Activated CD8-positive, alpha-beta memory T cell treated with anti-CD3 and anti-CD28 coated beads for 48 hours (primary cell): ENCODE measurements at places on chromosomes 6 and 20.

DNA sequence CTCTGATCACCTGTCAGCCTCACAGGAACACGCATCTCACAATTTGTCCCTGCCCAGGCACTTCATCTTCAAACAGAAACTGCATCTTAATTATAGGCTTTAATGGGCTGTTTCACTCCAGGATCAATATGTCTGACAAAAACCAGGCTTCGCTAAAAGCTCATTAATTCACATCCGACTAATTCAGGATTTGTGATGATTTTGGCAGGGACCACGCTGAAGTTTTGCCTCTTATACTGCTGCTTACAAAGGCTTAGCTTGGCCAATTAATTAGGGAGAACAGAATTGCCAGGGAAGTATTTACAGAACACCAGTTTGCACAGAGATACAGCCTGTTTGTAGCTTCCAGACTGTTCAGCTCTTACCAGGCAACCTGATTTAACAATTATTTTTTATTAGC lies 541.0 kb upstream of the SPTLC3 start:
- no peak for DNase-seq

GRCh38 chr6:53527249-53527765 lies 17.6 kb downstream of the GCLC start:
- no peak for DNase-seq

GRCh38 chr20:4966826-4967751 lies 34.2 kb downstream of the SLC23A2 start:
- no peak for DNase-seq

GRCh38 chr6:110645685-110646418 lies 169.4 kb downstream of the CDK19 start:
- DNase-seq: no peak

DNA sequence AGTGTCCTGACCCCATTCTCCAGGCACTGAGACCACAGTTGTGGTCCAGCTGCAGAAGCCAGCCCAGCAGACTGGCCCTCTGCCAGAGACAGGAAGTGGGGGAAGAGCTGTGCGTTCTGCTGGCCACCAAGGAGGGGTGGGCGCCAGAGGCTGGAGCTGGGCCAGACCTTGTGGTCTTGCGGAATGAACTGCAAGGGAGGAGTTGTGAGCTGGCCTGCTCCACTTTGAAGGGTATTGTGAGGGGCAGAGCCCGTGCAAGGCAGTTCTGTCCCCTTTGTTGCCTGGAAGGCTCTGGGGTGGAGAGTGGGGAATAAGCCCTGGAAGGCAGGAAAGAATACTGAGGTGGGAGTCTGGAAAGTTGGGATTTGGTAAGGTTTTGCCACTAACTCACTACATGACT lies 3.6 kb upstream of the MDFI start:
- DNase-seq: no peak

GRCh38 chr6:48222241-48222640 lies 111.2 kb upstream of the PTCHD4 start:
- no peak for DNase-seq

GRCh38 chr6:49551078-49551865 lies 804 bp downstream of the C6orf141 start:
- peak; percentile 3 for DNase-seq

- DNase-seq: no peak
Measured at GRCh38 chr20:51775241-51775640, 7.1 kb upstream of the ATP9A start.

GRCh38 chr6:134035823-134036296 lies 16.6 kb downstream of the SLC2A12 start:
- DNase-seq: no peak

DNA sequence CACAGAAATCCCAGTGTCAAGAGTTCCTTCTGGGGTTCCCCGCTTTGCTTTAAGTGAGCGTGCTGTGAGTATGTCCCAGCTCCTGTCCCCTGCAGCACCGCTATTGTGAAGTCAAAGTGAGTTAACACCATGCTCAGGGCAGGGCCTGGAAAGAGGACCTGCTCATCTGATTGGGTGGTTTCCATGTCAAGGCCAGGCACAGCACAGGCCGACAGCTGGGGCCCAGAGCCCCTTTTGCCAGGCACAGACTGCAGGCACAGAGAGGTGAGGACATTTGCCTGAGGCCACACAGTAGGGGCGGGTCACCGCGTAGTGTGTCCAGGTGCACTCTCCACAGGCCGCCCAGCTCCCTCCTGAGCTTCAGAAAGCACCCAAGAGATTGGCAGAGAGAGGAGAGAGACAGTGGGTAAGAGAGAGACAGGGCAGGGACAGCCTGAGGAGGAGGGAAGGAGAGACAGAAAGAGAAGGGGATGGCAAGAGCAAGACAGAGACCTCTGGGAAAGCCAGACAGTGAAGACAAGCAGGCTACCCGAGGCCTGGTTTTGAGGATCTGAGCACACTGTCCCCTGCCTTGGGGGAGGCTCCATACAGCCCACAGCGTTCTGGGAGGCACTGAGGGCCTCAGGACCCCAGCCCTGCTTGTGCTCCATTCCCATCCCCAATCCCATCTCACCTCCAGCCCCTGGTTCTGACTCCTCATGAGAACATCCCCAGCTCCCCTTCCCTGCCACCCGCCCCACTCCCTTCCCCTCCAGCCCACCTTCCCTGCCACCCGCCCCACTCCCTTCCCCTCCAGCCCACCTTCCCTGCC lies 6.5 kb upstream of the BPIFB1 start:
- DNase-seq: no peak

GRCh38 chr20:48612335-48612734 lies 215.5 kb downstream of the PREX1 start:
- no peak for DNase-seq

- DNase-seq: no peak
Measured at GRCh38 chr6:159427771-159428170, 258.6 kb downstream of the FNDC1 start.

DNA sequence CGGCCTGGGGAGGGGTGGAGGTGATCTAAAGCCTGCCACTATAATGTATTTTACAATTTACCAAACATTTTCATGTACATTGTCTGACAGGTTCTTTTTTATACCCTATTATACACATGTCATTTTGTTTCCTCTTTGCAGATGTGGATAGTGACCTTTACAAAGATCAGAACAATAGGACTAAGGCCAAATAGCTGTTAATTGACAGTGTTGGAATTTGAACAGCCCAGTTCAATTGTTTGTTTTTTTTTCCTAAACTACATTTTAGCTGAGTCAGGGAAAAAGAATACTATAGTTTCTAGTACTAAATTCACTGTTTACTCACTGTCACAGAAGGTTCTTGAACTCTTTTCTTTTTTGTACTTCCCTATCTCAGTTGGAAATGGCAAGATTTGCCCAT lies 40.2 kb downstream of the PGM3 start:
- DNase-seq: no peak

- DNase-seq: no peak
Measured at GRCh38 chr20:14288341-14289330, 48.8 kb downstream of the FLRT3 start.

DNA sequence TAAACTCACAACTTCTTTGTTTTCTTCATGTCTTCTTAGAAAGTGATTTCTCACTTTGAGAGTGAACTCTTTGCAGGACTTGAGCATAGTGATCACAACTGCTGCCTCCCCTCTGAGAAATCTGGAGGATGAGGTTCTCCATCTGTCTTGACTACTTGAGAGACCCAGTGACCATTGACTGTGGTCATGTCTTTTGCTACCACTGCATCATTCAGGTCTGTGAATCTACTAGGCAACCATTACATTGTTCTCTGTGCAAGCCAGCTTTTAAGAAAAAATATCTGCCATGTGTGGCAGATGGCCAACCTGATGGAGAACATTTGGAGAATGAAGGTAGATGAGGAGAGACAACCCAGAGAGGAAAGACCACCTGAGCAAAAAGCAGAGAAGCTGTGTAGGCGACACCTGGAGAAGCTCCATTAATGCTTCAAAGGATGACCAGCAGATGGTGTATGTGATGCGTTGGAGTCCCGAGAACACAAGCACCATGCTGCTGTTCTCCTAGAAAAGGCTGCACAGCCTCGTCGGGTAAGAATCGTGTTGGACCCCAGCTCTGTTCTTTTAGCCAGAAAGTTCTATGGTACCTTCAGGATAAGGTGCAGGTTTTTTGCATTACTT lies 25.1 kb upstream of the TRIM26 start:
- no peak for DNase-seq

GRCh38 chr6:23325065-23325464 lies 755.7 kb downstream of the HDGFL1 start:
- DNase-seq: no peak

GRCh38 chr20:54132612-54133433 lies 41.0 kb downstream of the CYP24A1 start:
- DNase-seq: no peak

GRCh38 chr20:45459606-45460005 lies 9.9 kb upstream of the WFDC2 start:
- no peak for DNase-seq

DNA sequence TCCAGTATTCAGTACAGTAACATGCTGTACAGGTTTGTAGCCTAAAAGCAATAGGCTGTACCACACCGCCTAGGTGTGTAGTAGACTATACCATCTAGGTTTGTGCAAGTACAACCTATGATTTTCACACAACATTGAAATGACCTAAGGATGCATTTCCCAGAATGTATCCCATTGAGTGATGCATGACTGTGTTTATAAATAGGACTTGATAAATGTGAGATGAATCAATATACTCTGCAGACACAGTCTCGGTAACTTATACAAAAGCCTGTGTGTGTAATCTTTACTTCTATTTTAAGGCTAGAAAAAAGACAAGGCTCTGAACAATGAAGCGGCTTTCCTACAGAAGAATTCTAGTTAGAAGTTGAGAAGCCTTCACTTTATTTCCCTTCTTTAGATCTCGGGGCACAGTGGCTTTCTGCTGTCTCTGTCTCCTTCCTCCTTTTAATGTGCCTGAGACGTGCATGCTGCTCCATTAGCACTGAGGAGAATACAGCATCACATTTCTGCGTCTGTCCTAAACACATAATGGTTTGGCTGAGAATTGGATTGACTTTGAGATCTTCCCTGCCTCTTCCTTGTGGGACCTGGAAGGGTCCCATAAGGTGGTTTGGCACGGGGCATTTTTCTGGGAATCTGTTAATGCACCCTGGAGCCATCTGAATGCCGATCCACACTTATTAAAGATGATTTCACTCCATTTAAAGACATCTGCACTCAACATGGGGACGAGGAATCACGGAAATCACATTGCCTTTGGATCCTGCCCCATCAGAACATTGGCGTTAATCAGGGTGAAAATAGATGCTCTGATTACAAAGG lies 112.5 kb downstream of the SCML4 start:
- DNase-seq: no peak

DNA sequence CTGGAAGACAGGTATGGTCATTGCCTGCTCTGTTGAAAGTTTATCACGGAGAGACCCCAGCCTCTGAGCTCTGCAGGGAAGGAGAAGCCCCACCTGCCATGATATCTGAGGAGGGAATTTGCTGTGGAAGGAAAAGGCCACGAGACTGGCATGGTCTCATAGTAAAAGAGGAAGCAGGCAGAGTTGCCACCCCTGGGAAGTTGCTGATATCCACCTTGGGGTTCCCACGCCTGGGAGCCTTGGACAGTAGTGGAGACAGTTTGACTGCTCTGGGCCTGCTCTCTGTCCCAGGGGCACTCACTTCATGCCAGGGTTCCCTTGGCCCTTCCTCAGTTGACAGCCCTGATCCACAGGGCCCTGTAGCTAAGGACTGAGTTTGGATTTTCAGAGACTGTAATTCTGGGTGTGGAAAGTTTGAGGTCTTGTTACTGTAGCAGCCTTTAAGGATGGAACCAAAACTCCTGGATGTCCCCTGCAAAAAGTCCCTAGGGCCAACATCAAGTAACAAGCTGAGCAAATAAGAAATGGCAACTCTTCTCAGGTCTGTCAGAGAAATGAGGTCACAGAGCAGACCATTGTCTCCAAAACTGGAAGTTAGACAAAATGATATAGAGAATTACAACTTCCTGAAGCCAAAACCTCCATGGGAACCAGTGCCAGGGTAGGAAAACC lies 6.9 kb upstream of the SIRPB1 start:
- DNase-seq: no peak

DNA sequence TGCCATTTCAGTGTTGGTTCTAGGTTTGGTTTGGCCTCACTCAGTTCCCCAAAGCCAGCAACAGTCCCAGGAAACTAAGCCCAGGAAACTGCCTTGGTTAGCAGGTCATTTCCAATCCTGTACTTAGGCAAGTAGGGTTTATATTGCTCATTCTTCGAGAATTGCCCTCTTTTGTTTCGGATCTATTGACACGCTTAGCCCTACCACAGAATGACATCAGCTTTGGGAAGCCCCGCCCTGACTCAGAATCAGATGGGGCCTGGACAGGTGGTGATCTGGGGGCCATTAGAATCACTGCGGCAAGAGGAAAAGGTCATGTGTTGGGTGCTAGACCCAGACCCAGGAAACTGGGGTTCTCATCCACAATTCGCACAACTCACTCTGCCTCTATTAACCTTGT lies 578.2 kb downstream of the QKI start:
- DNase-seq: no peak

DNA sequence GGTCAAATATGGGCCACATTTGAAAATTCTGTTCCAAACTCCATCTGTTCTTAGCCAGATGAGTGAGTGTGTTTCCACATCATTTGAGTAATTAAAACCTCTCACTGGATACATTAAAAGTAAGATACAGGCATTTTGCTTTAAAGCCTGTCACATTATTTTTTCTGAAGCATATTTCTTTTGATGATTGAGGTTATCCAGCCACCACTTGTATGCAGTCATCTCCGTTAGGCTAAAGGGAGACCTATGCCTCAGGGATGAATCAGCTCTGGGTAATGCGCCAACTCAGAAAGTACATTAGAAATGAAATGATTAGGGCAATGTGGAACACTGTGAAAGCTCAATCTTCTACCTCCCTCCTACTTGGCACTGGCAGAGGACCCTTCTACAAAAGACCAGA lies 90.7 kb downstream of the SNAP25 start:
- no peak for DNase-seq

GRCh38 chr6:15929685-15930084 lies 199.2 kb upstream of the MYLIP start:
- DNase-seq: no peak

GRCh38 chr6:35319346-35320030 lies 21.9 kb downstream of the DEF6 start:
- DNase-seq: no peak

GRCh38 chr6:19857703-19858102 lies 20.5 kb downstream of the ID4 start:
- no peak for DNase-seq

- DNase-seq: no peak
Measured at GRCh38 chr20:51424270-51425117, 118.0 kb downstream of the NFATC2 start.

GRCh38 chr6:4460586-4461475 lies 315.4 kb upstream of the CDYL start:
- no peak for DNase-seq

- DNase-seq: no peak
Measured at GRCh38 chr20:48129345-48129942, 344.2 kb upstream of the SULF2 start.

GRCh38 chr20:3781153-3781910 lies at the start of gene SPEF1:
TSS of gene SPEF1 (minus strand) at chr20:3781448. CDS start at chr20:3781287, 161 bp downstream.
- no peak for DNase-seq
